ENCODE measurements at places on chromosomes 7 and 10.

GRCh38 chr7:65216469-65216868 lies 157.2 kb upstream of the ZNF92 start:
- DNase-seq, result peak; percentile 48

DNA sequence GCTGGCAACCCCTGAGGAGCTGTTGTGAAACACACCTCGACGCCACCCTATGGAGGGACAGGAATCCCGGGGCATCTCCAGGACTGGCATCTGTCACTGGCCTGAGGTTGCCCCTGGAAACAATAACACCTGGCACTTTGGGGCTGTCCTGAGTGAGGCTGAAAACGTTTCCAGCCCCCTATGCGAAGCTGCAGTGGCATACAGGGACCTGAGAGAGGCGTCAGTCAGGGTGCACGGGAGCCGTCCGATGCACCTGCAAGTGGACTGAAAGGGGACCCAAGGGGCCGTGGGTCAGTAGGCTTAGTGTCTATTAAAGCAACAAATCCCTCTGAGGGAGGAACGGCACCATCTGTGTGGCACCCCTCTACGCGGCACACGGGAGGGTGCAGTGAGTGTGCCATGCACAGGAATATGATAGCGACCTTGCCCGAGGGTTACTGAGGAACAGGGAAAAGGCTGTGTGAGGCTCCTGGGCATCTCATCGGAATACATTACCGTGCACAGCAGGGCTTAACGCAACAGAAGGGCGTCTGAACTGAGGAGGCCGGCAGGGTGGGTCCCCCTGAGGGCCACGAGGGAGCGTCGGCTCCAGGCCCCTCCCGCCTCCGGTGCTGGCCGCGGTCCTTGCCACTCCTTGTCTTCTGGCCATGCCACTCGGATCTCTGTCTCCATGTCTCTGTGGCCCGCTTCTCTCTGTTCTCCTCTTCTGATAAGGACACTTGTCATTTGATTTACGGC lies 50.4 kb downstream of the FOXL3 start:
- DNase-seq, result no peak

GRCh38 chr10:107686095-107686494 lies 521.6 kb upstream of the SORCS1 start:
- DNase-seq, result no peak

DNA sequence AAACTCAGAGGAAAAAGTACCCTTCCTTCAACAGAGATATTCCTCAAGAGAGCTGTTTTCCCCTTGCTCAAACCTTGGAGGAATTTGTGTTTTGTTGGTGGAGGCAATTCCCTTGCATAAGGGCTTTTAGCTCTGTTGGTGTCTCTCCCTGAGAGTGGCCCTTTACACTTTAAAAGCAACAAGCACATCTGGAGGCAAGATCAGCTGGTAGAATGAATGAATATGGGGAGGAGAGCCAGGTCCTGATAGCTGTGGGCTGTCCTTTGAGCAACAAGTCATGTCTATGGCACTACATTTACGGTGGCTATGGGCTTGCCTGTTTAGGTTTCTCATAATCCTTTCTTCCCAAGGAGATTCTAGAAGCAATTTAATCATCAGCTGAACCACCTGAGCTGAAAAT lies 384.0 kb downstream of the SORCS3 start:
- no peak for DNase-seq

DNA sequence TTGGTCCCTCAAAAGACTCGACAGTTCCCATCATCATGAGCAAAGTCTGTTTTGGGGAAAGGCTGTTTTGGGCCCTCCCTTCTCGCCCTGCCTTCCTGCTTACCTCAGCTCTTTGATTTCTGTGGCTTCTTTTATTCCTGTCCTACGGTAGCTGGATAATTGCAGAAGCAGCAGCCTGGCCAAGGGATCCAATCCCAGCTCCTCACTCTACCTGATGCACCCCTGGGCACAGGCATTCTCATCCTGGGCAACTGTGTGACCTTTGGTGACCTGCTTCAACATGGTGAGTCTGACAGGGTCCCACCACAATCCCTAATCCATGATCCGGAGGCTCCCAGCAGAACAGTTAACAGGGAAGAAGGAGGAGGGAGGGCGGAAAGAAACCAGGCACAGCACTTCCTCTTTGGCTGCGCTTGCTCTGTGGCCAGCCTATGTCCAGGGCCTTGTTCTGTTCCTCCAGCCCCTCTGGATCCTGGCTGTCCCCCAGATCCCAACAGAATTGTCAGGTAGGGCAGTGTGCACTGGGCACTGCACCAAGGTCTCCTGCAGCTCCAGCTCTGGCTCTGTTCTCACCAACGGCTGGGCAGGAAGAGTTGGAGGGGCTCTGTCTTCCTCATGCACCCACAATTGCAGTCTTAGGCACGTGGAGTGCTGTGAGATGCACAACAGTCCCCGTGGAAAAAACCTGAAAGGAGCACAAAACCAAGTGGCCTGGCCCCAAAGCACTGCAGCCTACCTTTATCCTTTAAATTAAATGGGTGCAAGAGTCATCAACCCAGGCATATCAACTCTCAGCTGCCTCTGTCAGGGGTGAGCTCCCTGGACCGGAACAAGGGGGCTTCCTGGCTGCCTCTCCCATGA lies 144.4 kb downstream of the PTPN20 start:
- no peak for DNase-seq

GRCh38 chr10:60823324-60823723 lies 45.0 kb downstream of the CDK1 start:
- no peak for DNase-seq

- DNase-seq, result no peak
Observed at GRCh38 chr10:93947055-93947454, 46.7 kb upstream of the PLCE1 start.

DNA sequence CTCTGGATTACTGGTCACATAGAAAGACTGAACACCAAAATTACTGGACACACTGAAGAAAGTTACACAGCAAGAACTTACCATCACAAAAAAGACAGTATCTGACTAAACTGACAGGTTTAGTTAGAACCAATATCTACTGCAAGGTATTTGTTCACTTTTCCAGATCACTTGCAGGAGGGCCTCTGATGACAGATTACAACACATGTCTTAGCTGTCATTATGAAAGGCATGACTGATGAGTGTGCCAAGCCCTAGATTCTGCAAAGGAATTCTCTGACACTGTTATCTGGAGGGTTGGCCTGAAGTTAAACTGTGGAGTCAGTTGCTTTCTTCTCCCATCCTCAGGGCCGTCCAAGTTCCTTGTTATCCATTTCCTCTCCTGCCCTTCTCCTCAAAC lies 242.7 kb downstream of the KIF20B start:
- no peak for DNase-seq

DNA sequence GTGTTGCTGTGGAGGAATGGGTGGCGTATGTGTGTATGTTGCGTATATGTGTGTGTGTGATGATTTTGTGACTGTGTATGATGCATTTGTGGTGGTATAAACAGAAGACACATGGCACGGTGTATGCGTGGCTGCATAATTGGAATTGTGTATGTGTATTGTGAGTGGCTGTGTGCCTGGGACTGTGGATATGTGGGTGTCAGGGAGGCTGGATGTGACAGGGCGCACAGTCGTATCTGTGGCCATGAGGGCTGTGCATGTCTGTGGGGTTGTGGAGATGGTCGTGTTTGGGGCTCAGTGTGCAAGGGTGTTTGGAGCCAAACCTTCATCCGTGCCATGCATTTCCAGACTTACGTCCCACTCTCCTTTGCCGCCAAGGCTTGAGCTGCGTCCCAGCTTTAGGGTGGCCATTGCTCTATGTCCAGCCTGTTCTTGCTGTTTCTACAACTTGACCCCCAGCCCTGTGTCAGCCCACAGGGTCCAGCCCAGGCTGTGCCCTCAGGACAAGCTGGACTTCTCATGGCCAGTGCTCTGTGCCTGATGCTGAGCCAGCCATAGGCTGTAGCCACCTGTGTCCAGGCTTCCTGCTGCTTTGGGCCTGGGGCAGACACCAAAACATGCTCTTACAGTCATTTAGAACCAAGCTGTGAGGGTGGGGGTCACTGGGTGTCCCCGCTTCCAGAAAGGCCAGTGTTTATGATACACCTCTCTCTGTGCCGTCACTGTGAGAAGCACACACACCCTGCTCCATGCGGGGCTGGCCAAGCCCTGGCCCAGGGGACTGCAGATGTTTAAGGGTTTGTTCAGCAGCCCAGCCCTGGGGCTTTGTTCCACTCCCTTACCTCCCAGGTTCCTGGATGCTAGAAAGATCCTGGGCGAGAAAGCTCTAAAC lies 127.6 kb downstream of the NEURL1 start:
- no peak for DNase-seq

DNA sequence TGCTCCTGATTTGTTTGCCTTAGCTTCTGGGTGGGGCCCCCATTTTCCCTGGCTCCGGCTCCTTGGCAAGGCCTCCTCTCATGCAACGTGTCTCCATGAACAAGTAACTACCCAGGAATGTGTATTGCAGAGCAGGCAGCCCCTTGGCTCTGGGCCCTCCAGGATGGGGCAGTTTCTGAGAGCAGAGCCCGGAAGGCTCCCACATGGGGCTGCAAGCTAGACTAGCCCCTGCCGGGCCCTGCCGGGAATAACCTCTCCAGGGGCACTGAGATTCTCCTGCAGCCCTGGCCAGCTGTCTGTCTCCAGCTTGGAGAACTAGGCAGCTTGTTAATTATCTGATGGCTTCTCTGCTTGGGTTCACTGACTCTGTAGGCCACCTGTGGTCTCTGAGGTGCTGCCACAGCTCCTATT lies 184.0 kb upstream of the INHBA start:
- DNase-seq, result no peak

GRCh38 chr7:30837581-30837980 lies 66.4 kb downstream of the MINDY4 start:
- DNase-seq, result no peak

- no peak for DNase-seq
Observed at GRCh38 chr10:52703451-52703850, 69.1 kb downstream of the MBL2 start.

DNA sequence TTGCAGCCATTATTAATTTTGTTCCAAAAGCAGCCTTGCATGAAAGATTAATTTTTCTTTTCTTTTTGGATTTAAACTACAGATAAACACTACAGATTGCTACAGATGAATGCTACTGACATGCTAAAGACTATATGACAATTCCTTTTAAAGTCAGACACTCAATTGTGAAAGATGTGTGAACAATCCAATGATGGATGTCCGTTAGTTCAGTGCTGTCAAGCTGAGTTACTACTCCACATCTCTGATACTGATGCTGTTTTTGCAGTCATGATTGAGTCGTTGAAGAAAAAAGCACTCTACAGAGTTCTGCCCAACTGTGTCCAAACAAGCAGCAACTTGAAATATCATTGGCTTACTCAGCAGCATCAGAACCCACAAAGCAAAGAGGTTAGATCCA lies 146.8 kb downstream of the OTUD1 start:
- DNase-seq, result no peak

Measured in HCT116 (cell line).